ENCODE measurements at places on chromosomes 4 and X.

DNA sequence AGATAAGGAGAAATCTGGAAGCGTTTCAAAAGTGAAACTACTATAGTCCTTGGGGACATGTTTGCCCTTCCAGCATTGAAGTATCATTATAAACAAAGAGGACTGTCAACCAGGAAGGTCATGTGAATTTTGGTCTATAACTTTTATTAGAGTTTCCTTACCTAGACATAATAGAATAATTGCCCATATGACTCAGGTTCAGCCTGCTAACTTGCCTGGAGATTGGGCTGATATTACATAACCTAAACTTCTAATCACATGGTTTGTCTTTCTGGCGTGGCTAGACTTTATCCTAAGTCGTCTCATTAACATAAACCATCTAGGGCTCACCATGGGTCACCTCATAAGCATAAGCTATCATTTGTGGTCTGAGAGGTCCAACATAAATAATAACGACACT, 775.9 kb downstream of the CENPC start:
- DNase-seq = no peak

DNA sequence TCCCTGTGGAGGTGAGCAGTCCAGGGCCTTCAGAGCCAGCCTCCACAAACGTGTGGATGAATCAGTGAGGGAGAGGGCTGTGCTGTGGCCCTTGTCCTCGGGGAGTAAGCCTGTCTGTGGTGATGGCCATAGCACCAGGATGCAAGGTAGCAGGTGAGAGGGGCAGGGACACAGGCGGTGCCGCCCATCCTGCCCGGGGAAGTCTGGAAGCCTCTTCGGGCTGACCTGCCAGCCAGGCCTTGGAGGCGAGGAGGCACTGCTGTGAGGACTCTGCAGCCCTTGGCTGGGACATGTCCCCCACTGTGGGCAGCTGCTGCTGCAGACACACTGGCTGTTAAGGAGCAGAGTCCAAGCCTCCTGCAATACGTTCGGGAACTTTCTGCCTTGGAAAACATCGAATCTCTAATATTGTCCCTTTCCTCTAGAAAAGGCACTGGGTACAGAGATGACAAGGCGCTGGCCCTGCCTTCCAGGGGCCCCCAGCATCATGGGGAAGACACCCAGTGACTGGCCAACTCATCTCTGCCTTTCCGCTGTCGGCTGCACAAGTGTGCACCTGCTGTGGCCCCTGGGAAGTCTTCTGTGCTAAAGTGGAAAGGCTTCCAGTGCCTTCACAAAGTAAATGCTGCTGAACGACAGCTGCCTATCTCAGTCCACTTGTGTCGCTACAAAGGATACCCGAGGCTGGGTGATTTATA, 101.4 kb downstream of the ADRA2C start:
- no peak for DNase-seq

DNA sequence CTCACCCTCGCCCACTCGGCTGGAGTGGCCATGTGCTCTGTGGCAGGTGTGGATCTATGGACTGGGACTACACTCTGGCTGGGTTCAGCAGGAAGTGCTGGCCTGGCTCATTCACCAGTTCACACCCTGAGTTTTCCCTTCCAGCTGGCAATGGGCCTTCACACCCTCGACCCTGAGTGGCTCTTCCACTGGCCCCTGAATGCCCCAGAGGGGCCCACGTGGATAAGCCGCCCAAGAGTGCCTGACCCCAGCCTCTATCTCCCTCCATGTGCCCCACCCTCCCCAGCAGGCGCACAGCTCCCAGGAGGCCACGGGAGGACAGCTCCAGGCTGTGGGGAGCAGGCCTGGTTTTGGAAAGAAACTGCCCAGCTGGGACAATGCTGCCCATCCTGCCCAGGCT, 234.1 kb downstream of the AFAP1 start:
- no peak for DNase-seq

DNA sequence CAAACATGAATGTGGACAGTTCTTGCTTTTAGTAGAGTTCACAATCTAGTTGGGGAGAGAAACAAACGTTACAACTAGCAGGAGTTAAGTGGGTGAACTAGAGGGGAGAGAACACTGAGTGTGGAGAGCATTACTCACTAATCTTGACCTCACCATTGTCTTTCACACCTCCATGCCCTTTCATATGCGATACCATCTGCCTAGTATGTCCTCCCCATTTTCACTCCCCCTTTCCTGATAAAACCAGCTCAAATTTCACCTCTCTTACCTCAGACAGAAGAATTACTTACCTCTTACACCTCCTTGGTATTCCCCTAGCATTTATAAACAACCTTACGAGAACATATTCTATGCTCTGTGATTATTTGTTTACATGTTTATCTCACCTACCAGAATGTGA, 53.6 kb downstream of the LAS1L start:
- DNase-seq = no peak

DNA sequence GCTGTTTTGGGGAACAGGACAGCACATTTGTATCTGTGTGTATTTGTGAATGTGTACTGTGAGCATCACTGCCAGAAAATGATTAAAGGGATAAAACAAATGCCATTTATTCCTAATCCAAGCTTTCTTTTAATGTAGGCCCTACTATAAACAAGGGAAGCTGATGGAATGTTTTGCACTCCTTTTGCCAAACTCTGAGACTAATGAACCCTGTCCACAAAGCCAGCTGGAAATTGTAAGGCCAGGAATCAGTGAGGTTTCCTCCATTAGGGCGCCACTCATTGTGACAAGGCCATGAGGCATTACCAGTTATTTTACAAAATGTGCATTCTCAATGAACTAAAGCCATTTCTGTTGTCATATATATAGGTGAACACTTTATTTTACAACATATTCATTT, 163.0 kb upstream of the NAP1L5 start:
- DNase-seq = no peak

GRCh38 chr4:184648054-184648312, 1.3 kb downstream of the CASP3 start:
- no peak for DNase-seq
